ENCODE measurements at places on chromosomes 13 and 19.

- no peak for DNase-seq
Observed at GRCh38 chr19:7916955-7917266, 2.3 kb downstream of the TGFBR3L start.

DNA sequence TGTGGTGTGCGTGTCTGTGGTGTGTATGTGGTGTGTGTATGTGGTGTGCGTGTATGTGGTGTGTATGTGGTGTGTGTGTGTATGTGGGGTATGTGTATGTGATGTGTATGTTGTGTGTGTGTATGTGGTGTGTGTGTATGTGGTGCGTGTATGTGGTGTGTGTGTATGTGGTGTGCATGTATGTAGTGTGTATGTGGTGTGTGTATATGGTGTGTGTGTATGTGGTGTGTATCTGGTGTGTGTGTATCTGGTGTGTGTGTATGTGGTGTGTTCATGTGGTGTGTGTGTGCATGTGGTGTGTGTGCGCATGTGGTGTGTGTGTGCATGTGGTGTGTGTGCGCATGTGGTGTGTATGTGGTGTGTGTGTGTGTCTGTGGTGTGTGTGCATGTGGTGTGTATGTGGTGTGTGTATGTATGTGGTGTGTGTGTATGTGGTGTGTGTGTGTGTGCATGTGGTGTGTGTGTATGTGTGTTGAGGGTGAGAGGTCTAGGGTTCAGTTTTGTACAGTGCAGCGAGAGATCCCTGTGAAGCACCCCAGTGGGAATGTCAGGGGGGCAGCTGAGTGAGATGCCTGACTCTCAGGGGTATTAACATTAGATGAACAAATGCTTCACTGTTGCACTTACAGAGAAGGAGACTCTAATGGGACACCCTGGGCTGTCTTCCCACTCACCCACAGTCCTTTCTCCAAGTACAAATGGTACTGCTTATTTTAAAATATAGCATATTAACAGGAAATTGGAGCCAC is 61.3 kb upstream of the MEDAG start:
- no peak for DNase-seq

DNA sequence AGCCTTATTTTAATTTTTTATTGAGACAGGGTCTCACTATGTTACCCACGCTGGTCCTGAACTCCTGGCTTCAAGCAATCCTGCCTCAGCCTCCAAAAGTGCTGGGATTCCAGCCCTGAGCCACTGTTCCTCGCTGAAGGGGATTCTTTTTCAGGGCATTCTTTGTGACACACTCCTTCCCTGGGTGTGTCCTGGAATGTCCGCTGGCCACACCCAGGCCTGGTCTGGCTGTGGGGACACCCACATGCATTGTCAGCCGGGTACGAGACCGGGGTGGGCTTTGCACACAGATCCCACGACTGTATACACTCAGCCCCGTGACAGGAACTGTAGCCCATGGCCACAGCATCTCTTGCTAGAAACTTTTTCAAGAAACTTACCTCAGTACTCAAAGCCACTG is 34.4 kb upstream of the GATAD2A start:
- DNase-seq, result no peak

GRCh38 chr19:46021531-46022041 is 1.3 kb downstream of the PGLYRP1 start:
- DNase-seq, result no peak

GRCh38 chr19:4722671-4723594 is 709 bp downstream of the DPP9 start:
- no peak for DNase-seq

GRCh38 chr13:46183018-46183946 is 1.3 kb upstream of the LCP1 start:
- DNase-seq, result no peak

GRCh38 chr13:48494874-48495273 is 38.0 kb downstream of the RCBTB2 start:
- no peak for DNase-seq

DNA sequence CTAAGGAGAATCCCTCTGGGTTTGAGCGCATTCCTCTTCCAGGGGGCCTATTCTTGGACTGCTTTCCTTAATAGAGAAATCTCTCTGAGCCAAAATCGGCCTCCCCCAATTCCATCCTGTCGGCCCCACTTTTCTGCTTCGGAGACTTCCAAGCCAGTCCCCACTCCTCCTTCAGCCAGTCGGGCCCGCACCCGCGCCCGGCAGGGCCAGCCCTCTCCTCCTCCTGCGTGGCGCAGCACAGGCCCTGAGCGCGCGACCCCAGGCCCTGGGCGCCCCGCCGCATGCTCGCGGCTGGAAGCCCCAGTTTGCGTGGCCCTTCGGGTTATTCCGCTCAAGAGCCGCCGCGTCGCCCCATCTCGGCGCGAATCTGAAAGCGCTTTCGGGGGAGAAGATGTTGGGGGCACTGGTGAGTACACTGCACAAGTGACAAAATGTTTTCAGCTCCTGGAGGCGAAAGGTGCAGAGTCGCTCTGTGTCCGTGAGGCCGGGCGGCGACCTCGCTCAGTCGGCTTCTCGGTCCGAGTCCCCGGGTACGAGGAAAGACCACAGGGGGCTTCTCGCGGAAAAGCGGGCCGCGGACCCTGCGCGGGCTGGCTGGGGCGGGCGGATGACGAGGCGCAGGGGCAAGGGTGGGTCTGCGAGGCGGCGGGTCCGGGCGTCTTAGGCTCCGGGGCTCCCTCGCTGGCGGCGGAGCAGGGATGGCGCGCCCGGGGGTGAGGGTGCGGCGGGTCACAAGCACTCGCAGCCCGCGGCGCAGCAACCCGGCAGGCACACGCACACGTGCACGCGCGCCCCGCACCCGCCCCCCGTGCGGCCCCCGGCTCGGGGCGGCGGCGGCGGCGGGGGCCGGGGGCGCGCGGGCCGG is at the start of gene IL17D:
IL17D (plus strand) TSS at position 785 of the 865 bp plus-strand sequence. CDS start 303 bp downstream, outside the sequence.
- peak; percentile 52 for DNase-seq

GRCh38 chr13:20354722-20355121 is 122.6 kb upstream of the GJB6 start:
- no peak for DNase-seq

DNA sequence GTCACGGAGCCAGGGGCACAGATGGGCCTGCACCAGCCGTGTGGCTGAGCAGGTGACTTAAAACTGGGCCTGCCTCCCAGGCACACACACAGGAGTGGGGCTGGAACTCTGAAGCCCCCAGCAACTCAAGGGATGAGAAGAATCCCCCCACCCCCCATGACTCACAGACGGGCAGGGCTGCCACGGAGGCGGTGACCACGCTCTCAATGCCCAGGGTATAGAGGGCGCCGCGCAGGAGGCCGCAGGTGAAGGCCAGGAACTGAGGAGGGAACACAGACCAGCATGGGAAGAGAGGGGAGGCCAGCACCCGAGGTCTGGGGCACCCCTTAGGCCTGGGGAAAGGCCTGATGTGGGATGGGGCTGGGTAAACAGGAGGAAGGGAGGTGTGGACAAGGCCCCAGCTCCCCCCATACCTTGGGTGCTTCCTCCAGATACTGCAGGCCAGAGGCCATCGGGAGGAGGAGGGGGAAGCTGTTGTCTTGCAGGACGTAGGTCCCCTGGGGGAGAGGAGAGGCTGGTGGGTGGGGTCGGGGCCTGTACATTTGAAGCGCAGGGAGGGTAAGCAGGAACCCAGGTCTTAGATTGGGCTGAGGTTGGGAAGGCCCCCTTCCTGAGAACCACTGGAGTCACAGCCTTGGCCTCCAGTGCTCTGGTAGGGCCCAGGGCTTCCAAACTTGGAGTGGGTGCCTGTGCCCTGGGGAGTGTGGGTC is 3.1 kb upstream of the NKPD1 start:
- DNase-seq, result no peak
